Calu3 (cell line): ENCODE measurements at places on chromosomes 1 and 21. TPM values are rescaled to one million over a fixed set of nuclear protein-coding genes. Genes with fewer than 3 reads are reported as not detected.

The SLC27A3 gene
- total RNA-seq: 9.0 and 11.9 TPM in 2 replicates

GRCh38 chr1:19559641-19560040 lies 74.3 kb upstream of the CAPZB start:
- H3K36me3 ChIP-seq: no peaks in the 10 kb centered on the region
- peaks cover 4% of the 10 kb centered on the region for H3K4me1 ChIP-seq

- H3K4me3 ChIP-seq: no peak overlapping the region
- H3K4me1 ChIP-seq: no peaks in the 10 kb centered on the region
- H3K36me3 ChIP-seq: no peaks in the 10 kb centered on the region
- no peak overlapping the region for H3K27ac ChIP-seq
- DNase-seq: no peak
These were observed 106.7 kb downstream of the FMN2 start for GRCh38 chr1:240198376-240198775.

The MTR gene
- total RNA-seq: 30.4 and 37.0 TPM in 2 replicates

- DNase-seq: no peak
- no peak overlapping the region for H3K27ac ChIP-seq
- H3K36me3 ChIP-seq: no peaks in the 10 kb centered on the region
- no peak overlapping the region for H3K4me3 ChIP-seq
- H3K27me3 ChIP-seq: no peaks in the 10 kb centered on the region
- H3K4me1 ChIP-seq: no peaks in the 10 kb centered on the region
These were observed 76.7 kb upstream of the ZNF326 start for GRCh38 chr1:89918127-89918793.

The NOL9 gene
- 27.2 and 30.4 TPM in 2 replicates for total RNA-seq

GRCh38 chr1:106727171-106727570 lies 329.3 kb upstream of the PRMT6 start:
- no peak overlapping the region for H3K27ac ChIP-seq
- no peak overlapping the region for H3K4me3 ChIP-seq
- DNase-seq: no peak

- no peaks in the 10 kb centered on the region for H3K36me3 ChIP-seq
- H3K4me1 ChIP-seq: no peaks in the 10 kb centered on the region
- no peak overlapping the region for H3K4me3 ChIP-seq
- no peak for DNase-seq
- H3K27ac ChIP-seq: no peak overlapping the region
These were observed 69.2 kb upstream of the SSBP3 start for GRCh38 chr1:54475357-54475881.

The ERICH3 gene
- 0.15 and 0.35 TPM in 2 replicates for total RNA-seq

The SEC16B gene
- 4.2 and 6.2 TPM in 2 replicates for total RNA-seq

The SNX7 gene
- total RNA-seq: 22.2 and 22.8 TPM in 2 replicates

The PIAS3 gene
- 38.3 and 40.1 TPM in 2 replicates for total RNA-seq

DNA sequence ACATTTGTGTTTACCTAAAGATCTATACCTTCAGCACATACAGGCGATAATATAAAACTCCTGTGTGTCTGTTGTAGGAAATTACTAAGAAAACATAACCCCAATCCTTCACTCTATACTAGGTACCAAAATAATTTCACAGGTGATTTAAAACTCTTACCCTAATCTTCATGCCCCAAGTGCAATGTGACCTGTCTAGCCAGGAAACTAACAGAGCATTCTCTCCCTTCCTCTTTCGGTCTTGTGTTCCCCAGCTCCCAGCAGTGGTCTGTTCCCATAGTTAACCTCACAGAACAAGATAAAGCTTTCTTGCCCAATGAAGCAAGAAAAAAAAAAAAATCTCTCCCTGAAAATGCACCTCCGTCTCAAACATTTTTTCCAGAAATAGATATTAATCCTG lies 493.5 kb downstream of the DPYD start:
- H3K27me3 ChIP-seq: no peaks in the 10 kb centered on the region
- H3K27ac ChIP-seq: no peak overlapping the region
- H3K36me3 ChIP-seq: no peaks in the 10 kb centered on the region

- no peaks in the 10 kb centered on the region for H3K36me3 ChIP-seq
- no peak overlapping the region for H3K4me3 ChIP-seq
- H3K27me3 ChIP-seq: no peaks in the 10 kb centered on the region
- no peak for DNase-seq
- no peaks in the 10 kb centered on the region for H3K4me1 ChIP-seq
These were observed 38.9 kb upstream of the IVNS1ABP start for GRCh38 chr1:185355947-185356346.
